KG1 (cell line): ENCODE measurements at places on chromosomes 3 and 15.

DNA sequence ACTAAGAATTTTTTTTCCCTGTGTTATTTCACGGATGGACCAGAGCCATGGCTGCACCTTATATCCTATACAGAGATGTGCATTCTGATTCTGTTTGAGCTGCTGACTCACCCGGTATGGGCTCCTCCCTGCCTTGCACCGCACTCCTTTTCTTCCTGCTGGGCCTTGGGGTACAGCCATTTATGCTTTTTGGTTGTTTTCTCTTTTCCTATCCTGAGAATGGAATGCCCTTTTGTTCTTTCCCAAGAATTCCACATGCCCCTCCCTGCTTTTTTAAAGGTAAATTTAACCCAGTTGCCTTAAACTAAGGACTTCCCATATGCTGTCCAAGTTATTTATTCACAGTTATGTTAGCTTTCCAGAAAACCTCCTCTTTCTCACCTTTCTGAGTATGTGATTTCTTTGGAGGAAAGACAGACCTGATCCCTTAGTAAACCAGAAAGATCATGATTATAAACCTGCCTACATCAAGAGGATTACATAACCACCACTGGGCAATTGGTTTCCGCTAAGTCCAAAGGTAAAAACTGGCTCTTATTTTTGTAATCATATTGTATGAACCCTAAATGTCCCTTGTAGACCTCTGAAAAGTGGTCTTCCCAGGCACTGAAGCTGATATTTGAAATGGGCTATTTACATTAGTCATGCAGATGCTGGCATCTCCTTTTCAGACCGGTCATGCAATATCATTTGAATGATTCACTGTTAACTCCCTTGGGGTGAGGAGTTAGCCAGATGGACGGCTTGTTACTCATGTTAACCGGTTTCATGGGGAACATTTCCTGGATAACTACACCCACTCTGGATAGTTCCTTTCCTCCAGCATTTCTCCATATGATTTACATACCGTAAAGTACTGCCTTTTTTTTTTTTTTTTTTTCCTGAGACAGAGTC, 45.5 kb downstream of the TMOD3 start:
- no peak for DNase-seq

DNA sequence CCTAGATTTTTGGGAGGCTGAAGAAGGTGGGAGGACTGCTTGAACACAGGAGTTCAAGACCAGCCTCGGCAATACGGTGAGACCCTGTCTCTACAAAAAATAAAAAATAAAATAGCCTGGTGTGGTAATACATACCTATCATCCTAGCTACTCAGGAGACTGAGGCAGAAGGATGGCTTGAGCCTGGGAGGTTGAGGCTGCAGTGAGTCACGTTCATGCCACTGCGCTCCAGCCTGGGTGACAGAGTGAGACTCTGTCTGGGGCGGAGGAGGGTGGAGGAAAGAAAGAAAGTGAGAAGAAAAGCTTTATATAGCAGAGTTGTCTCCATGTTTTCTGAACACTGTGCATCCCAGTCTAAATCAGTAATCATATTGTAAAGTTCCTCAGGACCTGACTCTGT, 301.4 kb upstream of the CNTN6 start:
- no peak for DNase-seq

DNA sequence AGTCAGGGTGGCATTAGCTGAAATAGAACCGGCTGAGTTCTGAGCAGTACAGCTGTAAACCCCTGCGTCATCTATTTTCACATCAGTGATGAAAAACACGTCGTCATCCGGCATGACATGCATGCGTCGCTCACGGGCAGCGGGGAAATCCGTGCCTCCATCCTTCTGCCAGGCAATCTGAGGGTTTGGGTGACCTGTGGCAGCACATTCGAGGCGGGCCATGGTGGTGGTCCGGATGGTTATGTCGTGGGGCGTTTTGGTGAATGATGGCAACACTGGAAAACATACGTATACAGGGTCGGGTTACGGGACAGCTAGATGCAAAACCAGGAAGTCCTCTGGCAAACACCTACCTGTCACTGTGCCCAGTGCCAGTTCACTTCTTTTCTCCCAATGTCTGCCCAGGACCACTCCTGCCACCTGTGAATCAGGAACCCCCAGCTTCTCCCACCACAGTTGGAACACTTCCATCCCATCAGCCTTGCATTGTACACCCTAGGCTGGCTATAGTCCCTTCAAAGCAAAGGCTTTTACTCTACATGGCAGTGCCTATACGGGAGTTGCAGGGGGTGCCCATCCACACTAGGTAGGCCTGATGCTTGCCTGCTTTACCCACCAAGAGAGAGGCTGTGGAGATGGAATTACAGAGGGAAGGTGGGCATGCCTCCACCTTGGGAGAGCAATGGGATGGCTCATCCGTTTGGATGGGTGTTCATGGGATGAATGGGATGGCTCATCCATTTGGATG, 116.7 kb downstream of the LRIG1 start:
- no peak for DNase-seq

GRCh38 chr15:57321485-57321884, 54.8 kb upstream of the CGNL1 start:
- no peak for DNase-seq

DNA sequence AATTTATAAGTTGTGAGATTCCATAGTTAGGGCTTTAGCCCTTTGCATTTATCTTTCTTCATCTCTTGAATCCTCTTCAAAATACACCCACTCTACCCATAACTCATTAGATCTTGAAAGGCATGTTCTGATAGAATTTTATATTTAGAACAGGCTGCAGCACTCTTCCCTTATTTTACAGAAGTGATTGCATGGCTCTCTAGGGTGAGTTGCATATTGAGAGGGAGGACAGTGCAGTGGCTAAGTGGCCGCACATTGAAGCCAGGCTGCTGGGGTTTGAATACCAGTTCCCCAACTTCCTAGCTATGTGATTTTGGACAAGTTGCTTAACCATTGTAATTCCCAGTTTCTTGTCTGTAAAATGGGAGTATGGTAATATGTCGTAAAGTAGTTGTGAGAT, 2.5 kb downstream of the CD86 start:
- DNase-seq: no peak

DNA sequence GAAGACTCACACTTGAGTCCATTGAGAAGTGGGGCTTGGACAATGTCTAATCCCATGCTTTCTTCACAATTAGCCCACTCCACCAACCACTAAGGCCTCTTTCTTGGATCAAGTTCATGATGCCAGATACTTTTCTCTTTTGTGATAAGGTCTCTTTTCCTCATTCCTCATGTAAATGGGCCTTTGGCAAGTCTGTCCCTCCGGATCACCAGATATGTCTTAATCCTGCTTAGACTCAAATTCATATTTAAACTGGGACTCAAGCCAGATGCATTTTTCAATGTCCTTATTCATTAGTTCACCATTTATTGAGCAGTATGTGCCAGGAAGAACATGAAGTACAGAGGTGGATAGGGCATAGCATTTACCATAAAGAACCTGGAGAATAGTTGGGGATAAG, 671.1 kb downstream of the TBL1XR1 start:
- DNase-seq: no peak

DNA sequence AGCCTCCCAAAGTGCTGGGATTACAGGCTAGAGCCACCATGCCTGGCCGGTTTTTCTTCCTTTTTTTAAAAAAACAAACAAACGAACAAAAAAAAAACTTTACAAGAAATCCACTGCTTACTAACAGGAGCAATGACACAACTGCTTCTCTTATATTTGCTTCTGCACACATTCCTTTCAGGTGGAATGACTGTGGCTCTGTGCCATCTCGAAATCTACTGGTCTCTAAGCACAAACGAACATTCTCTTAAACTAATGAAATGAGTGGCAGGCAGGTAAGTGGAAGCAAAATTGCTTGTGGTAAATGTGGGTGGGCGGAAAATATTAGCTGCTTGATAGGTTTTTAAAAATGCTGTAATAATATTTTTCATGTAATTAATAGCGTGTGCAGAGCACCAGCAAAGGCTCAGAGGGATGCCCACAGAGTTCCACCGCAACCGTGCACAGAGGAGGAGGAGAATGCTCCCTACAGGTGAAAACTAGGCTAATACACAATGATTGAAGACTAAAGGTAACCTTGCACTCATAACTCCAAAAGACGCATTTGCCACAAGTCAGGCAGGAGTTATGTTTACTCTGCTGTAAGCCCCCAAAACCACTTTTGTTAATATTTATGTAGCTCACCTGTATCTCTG, 77.4 kb downstream of the LSAMP start:
- DNase-seq: no peak

- DNase-seq: no peak
Observed at GRCh38 chr3:79769229-79769628, 1.4 kb upstream of the ROBO1 start.

DNA sequence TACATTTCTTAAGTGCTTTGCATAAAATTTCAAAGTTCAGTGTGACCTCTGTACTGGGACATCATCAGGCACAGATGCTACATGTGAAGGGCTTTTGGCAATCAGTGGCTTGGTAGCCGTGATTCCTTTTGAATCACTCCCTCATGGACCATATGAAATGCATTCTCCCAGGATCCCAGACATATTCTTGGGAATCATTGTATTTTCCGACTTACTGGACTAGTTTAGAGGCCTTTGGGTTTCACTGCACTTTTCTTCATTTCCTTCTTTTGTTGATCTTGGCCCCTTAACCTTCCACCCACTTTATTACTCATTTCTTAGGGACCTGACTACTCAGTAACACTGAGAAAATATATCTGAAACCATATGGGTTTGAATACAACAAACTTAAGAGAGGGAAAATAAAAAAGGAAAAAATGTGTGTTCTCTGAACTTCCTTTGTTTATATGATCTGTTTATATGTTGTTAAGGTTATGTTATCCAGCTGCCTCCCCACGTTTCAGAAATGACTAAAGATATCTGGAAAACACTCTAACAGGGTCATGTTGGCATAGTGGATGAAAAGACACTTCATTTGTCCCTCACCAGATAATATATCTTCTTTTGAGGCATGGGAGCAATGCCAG, 35.1 kb downstream of the HMG20A start:
- DNase-seq: no peak

- DNase-seq: no peak
Observed at GRCh38 chr3:65961128-65961527, 77.6 kb downstream of the MAGI1 start.

GRCh38 chr3:22895671-22896070, 307.5 kb upstream of the UBE2E2 start:
- no peak for DNase-seq

- DNase-seq: no peak
Observed at GRCh38 chr3:133757701-133758567, 11.7 kb downstream of the TF start.

GRCh38 chr3:59258550-59259260, 208.9 kb upstream of the CFAP20DC start:
- DNase-seq: no peak

DNA sequence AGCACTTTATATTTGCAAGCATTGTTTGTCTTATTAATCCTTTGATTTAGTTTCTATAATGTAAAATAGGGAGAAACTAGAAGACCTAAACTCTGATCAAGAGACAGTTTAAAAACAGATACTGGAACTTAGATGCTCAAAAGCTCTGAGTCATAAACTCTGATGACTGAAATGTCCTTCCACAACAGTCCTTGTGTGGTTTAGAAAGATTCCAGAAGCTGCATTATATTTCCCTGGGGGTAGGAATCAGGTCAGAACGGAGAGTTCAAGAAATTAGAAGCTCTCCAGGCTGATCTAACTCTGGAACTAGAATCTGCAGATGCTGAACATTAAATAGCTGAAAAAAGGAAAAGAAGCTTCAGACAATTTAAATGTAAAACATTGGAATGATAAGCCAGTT, 18.3 kb upstream of the ONECUT1 start:
- no peak for DNase-seq

- no peak for DNase-seq
Observed at GRCh38 chr15:69990566-69991421, 106.9 kb downstream of the TLE3 start.

- no peak for DNase-seq
Observed at GRCh38 chr15:42549741-42550392, 1.2 kb downstream of the HAUS2 start.

GRCh38 chr3:77204788-77205187, 164.9 kb downstream of the ROBO2 start:
- DNase-seq: no peak

- DNase-seq: no peak
Observed at GRCh38 chr15:23081271-23081670, 41.9 kb upstream of the TUBGCP5 start.

GRCh38 chr3:195916291-195916690, 7.9 kb upstream of the TNK2 start:
- no peak for DNase-seq

GRCh38 chr3:81173514-81173913, 587.9 kb downstream of the GBE1 start:
- DNase-seq: no peak

DNA sequence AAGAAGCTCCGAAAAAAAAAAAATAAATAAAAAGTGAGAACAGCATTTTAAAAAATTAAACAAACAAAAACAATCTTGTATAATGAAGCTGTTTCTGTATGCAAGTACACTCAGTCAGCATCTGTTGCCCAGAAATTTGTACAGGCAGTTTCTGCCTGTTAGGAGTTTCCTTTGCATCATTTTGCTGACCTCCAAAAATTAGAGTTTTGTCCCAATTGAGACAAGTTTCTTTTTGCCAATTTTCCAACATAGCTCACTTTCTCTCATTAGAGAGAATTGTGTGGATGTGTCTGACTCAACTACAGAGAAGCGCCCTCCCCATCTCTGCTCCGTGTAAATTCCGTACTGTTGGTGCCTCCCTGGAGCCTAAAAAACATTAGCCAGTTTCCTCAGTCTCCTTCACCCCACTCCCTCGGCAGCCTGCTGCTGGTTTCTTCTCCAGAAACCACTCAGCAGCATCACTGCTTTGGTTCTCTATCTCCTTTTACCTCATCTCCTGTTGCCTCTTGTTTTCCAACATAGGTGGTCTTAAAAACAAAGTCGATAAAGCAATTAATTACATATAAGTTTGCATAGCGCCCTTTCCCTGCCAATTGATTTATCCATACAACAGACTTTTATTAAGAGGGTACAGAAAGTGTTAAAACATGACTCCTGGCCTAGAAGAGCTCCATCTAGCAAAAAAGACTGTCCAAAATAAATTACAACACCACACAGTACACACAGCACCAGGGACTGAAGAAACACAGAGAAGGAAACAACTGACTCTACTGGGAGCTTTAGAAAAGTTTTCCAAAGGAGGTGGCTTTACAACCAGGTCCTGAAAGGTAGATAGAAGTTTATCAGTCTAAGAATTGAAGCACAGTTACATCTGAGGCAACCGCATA, 286.7 kb downstream of the SHOX2 start:
- DNase-seq: no peak

DNA sequence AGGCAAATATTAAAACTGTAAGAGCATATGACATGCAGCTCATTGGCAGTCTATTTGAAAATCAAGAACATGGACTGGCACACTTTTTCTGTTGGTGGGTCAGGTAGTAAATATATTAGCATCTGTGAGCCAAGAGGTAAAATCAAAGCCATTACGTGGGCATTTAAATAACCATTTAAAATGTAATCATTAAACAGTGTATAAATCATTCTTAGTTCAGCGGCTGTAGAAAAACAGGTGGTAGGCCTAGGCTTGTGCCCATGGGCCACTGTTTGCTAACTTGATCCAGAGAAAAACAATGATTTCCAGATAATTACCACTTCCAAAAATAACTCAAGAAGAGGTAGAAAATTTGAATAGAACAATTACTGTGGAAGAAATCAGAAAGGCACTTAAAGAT, 105.1 kb downstream of the CHST2 start:
- DNase-seq: no peak
